ENCODE measurements at places on chromosomes 5 and 9. TPM values are rescaled to one million over a fixed set of nuclear protein-coding genes. Genes with fewer than 3 reads are reported as not detected.

GRCh38 chr9:137056739-137057415 lies 3.0 kb upstream of the ENTPD2 start:
- DNase-seq = no peak

Gene NMUR2
- not detected for polyA plus RNA-seq

DNA sequence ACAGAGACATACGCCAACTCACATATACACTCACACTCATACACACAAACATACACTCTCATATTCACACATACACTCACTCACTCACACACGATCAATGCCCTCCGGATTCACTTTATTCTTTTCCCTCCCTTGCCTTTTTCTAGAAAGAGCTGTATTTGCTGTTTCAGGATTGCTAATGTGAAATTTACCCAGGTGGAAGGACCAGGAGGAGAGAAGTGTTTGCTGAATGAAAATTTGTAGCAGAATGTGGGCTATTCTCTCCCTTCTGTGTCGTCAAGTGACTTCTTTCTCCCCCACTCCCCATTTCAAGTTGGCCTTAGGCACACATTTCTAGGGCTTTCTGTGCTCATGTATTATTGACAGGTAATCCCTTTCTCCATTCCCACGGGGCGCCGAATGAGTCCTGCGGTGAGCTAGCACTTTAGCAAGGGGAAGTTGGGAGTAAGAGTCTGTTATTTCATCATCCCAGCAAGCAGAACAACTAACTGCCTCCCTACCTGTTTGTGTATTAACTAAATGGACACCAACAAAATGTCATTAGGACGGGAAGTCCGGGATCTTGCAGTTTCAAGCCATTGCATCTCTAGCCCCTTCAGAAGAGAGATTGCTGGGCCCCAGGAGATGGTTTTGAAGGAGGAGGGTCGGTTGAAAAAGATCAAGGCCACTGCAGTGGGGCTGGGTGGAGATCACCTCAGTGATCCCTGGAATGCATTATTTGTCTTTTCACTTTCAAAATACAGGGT lies 97.1 kb upstream of the TAF11L2 start:
- DNase-seq = no peak

- DNase-seq = no peak
These were observed 163.4 kb upstream of the CLINT1 start for GRCh38 chr5:158022393-158022792.

DNA sequence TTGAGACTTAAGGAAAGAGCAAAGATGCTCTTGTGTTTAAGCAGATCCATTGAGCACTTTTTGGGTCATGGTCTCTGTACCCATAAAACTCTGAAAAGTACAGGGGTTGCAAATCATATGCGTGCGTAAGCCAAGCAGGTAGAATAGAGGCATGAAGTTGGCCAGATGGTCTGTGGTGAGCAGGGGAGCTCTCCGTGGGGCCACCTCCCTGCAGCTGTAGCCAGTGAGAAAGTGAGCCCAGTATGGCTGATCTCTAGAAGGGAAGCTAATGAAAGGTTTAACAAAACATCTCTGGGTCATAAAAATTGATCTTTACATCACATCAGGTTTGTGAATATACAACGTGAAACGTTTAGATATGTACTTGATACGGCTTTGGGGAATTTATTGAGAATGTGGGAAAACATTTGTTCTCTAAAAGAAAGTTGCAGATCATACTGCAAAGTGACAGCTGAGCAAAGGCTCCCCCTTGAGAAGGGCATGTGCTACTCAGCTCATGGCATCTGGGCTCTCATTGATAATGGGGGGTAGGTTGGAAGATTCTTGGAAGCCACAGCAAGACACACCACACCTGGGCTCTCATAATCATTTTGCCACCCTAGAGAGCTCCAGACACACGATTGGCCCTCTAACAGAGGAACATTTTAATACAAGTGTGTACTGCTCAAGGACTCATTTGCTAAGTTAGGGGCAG lies 30.6 kb downstream of the SH3GL2 start:
- no peak for DNase-seq

DNA sequence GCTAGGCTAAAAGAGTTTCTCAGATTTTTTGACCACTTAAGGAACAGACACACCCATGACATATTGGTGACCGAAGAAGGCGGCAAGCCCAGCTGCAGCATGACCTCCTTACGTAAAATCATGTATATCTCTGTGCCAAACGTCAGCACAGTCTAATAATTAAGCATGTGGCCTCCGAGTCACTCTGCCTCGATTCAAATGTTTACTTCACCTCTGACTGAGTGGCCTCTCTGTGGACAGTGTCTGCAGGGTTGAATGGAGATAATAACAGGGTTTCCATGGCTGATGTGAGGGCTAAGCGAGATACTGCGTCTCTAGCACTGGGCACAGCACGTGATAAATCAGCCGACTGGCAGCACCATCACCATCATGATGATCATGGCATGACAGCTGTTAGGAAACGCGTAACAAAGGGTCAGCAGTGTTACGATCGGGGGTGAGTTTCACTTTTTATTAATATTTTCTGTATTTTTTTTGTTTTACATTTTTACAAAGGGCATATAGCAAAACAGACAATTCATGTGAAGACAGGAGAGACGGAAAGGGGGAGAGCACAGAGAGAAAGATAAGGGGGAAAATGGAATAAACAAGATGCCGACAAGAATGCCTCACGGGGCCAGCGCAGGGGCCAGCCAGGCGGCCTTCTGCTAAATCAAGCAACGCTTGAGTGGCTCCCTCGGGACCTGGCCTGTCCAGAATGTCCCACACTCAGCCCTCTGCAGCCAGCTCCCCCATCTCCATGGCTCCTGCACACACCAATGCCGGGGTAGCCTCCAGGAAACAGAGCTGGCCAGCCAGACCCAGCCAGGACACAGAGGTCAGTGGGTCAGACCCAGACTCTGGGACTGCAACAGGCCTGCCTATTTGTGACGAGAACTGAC lies 60.3 kb downstream of the ADAMTS2 start:
- peak; percentile 83 for DNase-seq
